ENCODE measurements at places on chromosomes 6 and 20.

GRCh38 chr20:43550456-43550855 lies 8.4 kb upstream of the SGK2 start:
- peak; percentile 53 for DNase-seq

GRCh38 chr6:116047173-116047933 lies 13.3 kb downstream of the FRK start:
- DNase-seq, result no peak

GRCh38 chr20:43448748-43449535 lies 8.8 kb upstream of the SRSF6 start:
- peak; percentile 30 for DNase-seq

GRCh38 chr6:116471531-116471930 lies 10.4 kb downstream of the CALHM6 start:
- DNase-seq, result no peak

DNA sequence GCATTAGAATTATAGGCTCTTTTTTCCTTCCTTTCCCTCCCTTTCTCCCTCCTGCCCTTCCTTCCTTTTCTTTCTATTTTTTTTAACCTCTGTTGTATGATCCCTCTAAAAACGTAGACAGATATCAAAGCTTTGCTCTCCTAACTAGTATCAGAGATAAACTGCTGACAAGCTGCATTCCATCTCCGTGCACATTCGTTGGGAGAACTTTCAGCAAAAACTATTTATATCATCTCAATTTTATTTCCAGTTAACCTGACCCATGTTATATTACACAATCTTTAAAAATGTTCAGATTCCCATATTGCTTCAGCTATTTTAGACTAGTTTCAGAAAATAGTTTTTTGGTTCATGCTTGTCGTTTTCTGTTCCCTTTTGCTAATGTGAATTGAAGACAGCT lies 47.3 kb downstream of the RNF217 start:
- no peak for DNase-seq

- peak; percentile 36 for DNase-seq
These were observed 89.8 kb upstream of the PAX1 start for GRCh38 chr20:21615617-21616080.

DNA sequence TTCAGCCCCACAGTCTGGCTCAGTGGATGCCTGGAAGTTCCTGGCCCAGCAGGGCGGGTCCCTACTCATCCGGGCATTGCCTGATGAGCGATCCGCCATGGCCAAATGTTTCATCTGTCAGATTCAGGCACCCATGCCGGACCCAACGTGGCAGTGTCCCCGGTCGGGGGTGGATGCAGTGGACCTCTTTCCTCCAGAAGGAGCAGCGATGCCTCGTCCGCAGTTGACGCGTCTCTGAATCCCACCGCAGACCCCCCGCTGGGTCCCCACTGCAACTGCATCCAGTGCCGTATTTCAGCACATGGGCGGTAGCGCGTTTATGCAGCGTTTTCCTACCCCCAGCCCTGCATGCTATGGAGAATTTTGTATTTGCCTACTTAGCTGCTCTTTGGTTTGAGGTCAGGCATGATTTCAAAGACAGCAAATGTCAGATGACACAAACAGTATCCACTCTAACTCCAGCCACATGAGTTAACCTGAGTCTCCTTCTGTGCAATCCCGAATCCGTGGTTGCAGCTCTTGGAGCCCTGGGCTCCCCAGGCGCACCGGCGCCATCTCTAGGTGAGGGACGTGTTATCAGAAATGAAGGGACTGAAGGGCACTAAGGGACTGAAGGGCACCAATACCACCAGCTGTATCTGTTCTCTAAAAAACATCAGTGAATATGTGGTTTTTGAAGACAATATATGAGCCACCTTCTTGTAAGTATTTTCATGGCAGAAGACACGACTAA lies 72.6 kb upstream of the THBS2 start:
- DNase-seq, result no peak

- no peak for DNase-seq
These were observed 16.5 kb downstream of the DYNLRB1 start for GRCh38 chr20:34532756-34533155.

DNA sequence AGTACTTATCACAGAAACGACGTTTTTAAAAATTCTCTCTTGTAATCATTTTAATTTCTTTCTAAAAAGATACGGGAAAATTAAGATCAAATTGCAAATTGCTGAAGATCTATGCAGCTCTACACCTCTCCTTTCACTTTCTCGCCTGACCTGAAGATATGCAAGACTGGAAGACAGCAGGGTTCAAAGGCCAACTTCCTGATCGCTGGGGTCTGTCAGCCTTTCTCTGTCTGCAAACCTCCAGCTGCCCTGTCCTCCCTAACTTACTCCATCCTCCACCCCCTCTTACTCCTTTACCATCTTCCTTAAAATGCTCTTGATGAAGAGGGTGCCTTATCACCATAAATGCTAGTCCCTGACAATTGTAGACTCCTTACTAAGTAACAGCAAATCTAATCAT lies 63.7 kb downstream of the POPDC3 start:
- no peak for DNase-seq

DNA sequence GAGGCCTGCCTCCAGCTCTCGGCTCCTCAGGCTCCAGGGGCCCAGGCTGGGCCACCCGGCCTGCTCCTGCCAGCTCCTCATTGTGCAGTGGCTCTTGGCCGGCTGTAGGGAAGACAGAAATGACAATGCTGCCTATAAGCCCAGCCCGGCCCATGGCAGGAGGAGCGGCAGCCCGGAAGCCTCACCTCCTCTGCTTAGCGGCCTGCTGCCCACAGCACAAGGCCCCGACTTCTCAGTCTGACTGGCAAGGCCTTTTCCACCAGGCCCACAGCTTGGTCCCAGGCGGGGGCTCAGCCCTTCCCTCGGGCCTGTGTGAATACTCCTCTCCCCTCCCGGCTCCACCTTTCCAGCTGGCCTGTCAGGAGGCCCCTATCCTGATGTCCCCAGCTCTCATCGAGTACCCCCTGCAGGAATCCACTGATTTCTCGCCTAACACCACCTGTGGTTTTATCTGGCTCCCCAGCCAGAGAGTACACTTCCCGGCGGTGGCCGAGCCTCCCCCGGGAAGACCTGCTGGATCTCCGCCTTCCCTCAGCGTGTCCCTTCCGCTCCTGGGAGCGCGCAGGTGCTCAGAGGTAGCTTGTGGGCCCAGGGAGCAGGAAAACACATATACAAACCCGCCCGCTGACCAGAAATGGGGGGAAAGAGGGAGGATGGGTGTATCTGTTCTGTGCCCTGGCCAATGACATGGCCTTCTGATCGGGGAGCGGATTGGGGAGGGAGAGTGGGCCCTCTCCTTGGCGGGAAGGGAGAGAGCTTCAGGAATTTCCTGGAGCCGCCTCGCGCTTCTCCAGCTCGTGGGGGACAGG lies 963 bp downstream of the DDRGK1 start:
- peak; percentile 50 for DNase-seq

DNA sequence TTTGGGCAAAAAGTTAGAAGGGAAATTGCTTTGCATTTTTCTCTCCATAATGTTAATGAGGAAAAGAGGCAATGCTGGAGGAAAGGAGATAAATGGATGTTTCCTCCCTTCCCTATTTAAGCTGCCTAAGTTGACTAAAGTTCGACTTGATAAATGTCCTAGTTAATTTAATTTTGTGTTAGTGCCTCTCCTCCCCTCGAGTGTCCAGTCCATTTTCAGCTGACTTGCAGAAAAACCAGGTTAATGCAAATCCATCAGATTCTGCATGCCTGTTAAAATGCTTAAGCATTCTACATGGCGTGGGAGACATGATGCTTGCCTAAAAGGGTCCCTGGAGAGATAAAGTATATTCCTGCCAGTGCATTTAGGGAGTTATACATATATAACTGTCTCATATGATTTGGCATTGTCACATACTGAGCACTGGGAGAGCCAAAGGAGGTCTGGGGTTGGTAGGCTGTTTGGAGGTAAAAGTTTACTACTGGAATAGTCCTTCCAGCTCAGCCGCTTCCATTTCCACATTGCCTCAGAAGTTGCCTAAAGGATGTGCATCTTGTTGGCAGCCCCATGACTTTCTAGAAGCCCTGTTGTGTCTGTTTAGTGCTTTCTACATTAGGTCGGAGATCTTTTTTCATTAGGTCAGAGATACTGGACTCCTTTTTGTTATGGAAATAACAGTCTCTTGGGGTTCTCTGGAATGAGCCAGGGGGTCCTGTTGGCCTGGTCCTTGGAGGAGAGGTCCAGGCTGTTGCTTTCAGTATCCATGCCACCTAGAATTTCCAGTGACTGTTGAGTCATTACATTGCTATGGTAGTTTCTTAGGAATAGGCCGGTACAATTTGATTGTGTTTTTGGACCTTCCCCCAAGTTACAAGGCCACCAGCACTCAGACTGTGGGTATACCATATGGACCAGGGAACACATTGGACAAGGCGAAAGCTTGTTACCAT lies 30.4 kb downstream of the JARID2 start:
- DNase-seq, result no peak

DNA sequence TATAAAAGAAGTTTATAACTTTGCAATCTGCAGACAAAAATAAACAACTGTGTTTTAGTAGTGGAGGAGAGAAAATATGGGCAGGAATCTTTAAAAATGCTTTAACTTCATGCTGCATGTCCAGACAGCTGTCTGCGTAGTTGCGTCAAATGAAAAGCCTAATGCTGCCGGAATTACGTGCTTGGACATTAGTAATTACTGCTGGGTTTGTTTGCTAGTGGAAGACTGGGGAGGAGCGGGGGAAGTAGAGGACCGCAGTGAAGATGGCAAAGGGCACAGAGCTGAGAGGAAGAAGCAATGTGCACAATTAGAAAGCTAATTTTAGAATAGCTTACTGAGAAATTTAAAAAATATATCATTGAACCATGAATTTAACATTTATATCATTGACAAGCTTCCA lies 2.4 kb downstream of the SNAP25 start:
- no peak for DNase-seq

DNA sequence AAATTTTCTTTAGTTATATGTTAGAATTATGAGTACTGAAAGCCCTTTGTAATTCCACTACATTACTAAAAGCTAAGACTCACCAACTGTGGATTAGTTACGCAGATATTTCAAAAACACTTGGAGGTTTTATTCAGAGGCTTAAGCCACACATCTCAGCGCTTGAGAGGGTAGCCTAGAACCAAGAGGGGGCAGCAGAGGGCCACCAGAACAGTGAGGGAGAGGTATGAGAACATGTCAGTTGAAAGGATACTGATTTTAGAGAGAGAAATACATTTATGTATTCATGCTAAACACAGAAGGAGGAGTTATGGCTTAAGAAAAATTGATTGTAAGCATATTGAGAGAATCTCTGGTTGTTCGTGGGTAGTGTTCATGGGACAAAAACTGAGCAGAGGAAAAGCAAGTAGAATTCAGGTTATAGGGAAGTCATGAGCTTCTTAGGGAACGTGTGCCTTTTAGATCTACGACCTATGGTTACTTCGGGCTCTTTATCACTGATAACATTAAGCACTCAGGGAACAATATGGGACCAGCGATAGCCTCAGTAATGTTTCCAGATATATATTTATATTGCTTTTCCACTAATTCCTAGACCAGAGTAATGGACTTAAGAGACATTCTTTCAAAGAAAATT lies 20.4 kb upstream of the SERINC1 start:
- DNase-seq, result peak; percentile 79

GRCh38 chr6:31681135-31681671 lies 336 bp upstream of the LY6G5C start:
- peak; percentile 60 for DNase-seq

DNA sequence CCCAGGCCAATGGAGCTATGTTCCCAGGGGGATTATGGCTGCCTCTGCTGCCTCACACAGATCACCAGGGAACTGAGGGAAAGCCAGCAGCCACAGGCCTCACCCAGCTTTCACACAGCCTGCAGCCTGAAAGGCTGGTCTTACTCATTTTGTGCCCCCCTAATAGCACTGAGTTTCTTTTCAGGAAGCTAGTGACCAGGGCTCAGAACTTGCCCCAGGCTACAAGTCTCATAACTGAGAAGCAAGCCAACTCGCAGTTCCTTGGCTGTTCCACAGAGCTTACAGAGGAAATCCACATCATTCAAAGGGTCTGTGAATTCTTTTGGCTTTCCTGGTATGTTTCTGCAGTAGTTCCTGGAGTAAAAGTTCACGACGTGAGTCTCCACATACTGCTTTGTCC lies 524.8 kb upstream of the GJE1 start:
- DNase-seq, result no peak

DNA sequence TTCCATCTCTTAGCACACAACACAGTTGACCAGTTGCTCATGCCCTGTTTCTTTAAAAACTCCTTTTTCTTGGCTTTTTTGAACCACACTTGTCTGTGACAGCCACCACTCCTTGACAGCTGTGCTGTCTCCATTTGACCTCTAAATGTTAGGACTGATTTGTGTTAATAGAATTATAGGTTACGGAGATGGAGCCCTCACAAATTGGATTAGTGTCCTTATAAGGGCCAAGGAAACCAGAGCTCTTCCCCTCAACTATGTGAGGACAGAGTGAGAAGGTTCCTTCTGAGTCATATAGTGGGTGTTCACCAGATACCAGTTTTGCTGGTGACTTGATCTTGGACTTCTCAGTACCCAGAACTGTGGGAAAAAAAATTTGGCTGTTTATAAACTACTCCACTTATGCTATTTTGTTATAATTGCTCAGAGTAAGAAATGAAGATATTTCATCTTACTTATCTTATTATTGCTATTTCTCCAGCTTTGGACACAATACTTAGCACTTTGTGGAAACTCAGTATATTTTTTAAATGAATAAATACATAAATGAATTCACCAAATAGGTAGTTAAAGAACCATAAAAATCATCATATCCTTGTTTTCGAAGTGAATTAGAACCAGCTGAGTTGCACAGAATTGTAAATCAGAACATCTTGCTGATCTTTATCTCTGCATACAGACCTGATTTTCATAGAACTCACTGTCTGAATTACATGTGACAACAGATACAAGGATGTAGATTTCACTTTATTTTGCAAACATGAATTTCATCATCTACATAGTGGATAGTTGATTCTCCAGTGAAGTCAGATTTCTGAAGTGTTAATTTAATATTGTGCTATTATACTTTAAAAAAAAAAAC lies 598.5 kb upstream of the IRAK1BP1 start:
- DNase-seq, result no peak

DNA sequence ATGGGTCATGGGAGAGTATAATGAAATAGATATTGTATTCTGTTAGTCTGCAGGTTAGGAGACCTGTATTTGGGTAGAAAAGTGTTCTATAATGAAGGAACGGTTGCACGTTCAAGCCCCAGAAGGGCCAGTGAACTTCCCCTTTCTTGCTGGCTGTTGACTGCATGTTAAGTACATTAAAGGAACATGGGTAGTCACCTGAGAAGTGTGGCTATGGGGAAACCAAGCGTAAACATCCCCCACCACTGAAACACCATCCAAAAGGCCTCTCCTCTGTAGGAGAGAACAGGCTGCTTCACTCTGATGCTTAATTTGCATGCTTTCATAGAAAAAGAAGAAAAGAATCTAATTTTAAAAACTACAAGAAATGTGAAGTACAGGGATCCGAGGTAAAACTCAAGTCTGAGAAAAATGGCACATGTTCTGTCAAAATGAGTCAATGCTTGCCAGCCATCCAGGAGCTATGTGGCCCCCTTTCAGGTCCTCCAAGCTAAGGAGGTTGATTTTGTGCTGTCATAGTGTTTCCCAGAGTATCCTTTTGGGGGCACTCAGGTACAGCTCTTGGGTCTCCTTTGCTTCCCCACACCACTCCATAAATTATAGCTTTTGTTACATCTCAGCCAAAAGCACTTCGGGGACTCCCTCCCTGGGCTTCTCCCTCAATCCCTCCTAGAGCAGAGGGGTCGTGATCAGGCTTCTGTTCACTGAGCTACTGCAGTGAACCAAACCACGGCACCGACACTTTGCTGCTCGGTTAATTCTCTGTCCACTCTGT lies 283.7 kb upstream of the AGPAT4 start:
- DNase-seq, result no peak

Measured in colonic mucosa (tissue), 4 donors.